Effector CD8-positive, alpha-beta T cell (primary cell): ENCODE measurements at places on chromosomes 5 and 9.

- DNase-seq: no peak
These were observed 1176.1 kb downstream of the CDH9 start for GRCh38 chr5:25862276-25862675.

DNA sequence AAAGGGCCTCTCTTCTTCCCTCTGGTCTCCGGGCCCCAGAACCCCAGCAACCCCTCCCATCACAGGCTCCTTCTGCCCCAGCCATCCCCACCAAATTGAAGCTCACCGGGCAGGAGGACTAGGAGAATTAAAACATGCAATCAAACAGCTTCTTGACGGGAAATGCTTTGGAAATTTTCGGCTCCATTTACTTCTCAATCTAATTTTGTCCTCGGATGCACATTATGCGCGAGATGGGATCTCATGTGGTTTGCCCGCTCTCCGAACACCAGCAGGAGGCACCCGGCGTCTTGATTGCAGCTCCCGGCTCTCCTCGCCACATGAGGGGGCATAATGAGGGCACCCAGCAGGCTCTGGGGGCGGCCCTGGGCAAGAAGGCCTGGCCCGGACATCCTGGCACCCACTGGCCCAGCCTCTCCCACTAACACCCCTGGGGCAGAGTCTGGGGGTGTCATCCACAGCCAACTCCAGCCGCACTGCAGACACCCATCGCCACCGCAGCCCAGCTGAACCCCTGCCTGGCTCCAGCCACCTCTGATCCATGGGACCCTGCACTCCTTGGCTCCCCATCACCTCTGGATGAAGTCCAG is 135.5 kb downstream of the PAX5 start:
- no peak for DNase-seq

DNA sequence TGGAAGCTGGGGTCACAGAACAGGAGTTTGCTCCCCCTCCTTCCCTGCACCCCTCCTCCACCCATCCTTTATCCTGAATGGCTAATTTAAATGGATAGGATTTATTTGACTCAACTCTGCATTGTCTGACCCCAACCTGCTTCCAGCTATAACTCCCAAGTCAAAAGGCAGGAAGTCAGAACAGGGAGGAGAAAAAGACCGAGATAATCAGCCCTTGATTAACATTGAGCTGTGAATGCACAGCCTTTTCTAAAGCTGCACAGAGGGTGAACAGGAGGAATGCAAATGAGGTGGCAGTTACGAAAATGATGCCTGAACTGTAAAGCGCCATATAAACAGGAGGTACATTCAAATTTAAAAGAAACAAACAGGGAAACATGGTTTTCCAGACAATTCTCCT is 152.8 kb downstream of the SPOCK1 start:
- DNase-seq: no peak

DNA sequence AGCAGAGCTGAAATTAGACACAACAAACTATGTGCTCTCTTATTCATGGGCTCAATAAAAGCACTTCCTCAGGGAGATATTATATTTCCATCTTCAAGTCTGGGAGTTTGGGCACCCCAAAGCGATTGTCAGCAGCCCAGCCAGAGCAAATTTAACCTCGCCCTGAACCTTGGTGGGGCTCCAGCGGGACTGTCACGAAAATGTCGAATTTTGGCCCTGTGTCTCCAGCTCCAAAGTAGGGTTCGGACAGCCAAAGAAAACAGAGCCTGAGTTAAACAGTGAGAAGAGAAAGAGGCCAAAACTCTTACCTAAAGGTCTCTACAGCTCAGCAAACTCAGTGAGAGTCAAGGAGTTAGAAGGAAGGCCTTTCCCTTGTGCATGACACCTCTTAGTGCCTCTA is 432.9 kb downstream of the SPATA31D1 start:
- no peak for DNase-seq

DNA sequence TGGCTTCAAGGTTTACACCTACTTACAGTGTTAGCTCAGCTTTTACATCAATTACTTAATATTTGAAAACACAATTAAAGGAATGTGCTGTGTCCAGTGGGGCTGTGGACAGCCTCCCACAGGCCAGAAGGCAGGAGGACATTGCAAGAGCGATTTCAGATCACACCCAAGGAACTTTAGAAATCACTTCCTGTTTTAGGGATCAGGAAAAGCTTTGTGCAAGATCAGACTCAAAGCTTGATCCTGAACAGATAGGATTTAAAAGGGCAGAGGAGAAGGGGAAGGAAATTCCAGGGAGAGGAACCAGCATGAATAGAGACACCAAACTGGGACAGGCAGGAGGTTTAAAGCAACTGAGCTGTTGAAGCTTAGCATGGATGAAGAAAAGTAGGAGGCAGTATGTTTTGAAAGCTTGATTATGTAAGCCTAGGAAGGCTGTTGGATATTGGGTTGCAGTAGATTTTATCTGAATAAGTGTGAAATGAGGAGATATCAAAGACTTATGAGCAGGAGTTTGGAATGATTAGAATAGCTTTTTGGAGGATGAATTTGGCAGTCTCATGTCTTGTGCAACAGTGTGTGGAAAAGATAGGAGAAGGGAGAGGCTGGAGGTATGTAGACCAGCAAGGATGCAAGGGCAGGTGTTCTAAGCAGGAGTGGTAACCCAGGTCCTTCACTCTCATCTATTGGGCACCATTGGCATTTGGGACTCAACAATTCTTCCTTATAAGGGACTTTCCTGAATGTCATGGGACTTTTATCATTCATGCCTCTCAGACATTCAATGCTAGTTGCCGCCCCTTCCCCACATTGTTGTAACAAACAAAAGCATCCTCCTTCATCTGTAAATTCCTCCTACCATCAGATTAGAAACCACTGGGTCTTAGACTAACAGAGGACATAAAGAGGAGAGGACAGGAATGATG is 123.5 kb downstream of the TARS1 start:
- no peak for DNase-seq
